NCI-H1436 treated with DMSO at 0.1 percent for 48 hours (cell line): ENCODE measurements at places on chromosomes 16 and 17.

DNA sequence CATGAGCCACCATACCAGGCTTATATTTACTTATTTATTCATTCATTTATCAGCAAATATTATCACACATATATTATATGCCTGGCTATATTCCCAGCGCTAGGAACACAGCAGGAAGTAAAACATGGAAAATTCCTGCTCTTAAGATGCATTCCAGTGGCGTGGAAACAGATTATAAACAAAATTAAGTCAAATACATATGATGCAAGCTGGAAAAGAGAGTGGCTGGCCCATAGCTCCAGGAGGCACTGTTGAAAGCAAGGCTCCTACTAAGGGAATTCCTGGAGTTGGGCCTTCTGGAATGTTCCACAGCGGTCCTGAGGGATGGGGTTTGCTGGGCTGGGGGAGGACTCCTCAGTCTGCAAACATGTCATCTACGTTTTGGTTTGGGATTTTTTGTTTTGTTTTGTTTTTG is 18.4 kb downstream of the ADCY9 start:
- DNase-seq = no peak

GRCh38 chr16:56667581-56668571 is at the start of gene MT1G:
MT1G (minus strand) TSS chr16:56668065; CDS start chr16:56667993, 72 bp downstream.
- no peak for DNase-seq

DNA sequence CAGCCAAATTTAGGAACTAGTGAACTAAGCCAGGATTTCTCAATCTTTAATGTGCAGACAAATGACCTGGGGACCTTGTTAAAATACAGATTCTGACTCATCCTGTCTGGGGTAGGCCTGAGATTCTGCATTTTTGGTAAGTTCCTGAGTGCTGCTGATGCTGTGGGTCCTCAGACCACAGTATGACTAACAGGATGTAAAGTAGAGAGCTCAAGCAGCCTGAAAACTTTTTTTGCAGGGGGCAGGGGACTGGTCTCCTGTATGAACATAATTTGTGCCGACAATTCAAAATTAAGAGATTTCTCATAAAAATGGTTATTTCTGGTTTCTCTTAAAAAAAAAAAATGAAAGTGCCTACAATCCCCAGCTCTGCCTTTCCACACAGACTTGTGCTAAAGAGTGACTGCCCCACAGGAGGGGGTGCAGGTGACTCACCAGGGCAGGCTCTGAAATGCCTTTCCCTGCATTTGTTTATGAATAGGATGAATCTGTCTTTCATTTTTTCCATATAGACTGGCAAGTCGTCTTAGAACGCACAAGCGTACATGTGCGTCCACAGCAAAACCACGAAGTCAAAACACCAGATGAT is 271.5 kb downstream of the PHKB start:
- DNase-seq = no peak

DNA sequence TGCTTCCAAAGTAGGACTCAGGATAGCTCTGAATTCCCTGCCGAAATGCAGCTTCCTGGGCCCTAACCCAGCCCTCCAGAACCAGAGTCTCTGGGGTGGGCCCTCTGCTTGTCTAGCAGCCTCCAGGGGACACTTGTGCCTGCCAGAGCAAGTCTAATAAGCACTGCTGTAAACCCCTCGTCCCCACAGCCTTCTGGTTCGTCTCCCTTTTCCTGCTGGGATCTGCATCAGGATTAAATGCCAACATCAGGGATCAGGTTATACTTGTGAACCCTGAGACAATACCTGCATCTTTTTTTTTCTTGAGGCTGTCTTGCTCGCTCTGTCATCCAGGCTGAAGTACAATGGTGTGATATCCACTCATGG is 282.0 kb downstream of the SEC14L1 start:
- DNase-seq = no peak

GRCh38 chr17:62995377-62995885 is 29.4 kb downstream of the TANC2 start:
- no peak for DNase-seq

GRCh38 chr17:42608305-42609181 is 631 bp downstream of the RETREG3 start:
- no peak for DNase-seq

DNA sequence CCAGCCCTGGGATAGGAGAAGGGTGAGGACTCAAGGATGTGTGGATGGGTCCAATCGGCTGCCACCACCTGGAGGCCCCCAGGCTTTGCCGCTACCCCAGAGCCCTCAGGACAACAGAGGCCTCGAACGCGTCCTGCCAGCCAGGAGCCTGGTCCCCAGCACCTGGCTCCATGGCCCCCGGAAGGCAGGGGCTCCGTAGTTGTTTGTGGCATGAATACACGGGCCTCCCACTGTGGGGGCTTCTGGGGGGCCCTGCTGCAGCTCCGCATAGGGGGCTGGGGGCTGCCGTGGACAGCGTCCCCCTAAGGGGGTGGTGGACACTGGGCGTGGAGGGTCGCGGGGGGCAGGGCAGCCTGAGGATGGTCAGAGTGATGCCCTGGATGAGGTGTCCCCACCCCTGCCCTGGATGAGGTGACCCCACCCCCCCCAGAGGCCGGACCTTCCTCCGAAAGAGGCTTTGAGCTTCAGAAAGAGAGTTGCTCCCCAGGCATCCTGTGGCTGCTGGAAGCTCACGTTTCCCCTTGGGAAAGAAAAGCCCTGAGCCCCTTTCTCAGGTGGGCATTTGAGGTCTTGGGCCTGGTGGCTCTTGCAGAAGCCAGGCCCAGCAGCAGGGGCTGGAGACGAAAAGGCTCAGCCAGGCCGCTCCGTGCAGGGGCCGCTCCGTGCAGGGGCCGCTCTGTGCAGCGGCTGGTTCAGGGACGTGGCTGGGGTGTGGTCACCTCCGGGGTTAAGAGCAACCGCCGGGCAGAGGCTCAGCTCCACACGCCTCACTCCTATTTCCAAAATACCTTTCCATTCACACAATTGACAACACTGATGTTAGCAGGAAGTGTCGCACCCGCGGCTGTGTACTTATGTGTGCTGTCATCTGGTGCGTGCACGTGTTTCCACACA is 40.3 kb upstream of the GNG13 start:
- no peak for DNase-seq

GRCh38 chr16:53417011-53417410 is 17.3 kb upstream of the RBL2 start:
- no peak for DNase-seq

DNA sequence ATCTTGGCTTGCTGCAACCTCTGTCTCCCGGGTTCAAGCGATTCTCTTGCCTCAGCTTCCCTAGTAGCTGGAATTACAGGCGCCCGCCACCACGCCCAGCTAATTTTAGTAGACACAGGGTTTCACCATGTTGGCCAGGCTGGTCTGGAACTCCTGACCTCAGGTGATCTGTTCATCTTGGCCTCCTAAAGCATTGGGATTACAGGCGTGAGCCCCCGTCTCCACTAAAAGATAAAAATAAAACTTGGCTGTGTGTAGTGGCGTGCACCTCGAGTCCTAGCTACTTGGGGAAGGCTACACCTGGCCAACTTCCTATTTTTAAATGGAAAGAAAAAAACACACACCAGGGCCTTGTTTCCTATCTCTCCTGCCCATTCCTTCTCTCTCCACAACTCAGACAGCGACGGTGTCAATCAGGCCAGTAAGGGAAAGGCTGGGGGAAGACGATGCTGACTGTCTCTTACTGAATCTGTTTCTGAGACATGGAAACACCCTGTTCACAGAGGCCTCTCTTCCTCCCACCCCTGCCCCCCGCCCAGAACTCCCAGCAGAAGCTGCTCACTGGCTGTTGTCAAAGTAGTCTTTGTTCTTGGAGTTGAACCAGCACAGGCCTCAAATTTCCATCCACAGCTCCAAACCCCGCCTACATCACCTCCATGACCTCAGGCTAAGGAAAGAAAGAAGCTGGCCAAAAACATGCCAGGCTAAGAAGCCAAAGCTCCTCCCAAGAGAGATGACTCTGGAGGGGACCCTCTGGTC is 96.6 kb downstream of the NXN start:
- no peak for DNase-seq

GRCh38 chr17:32688221-32688620 is 188.7 kb downstream of the MYO1D start:
- no peak for DNase-seq

- DNase-seq = no peak
Observed at GRCh38 chr16:57325458-57325857, 33.1 kb upstream of the CCL22 start.

DNA sequence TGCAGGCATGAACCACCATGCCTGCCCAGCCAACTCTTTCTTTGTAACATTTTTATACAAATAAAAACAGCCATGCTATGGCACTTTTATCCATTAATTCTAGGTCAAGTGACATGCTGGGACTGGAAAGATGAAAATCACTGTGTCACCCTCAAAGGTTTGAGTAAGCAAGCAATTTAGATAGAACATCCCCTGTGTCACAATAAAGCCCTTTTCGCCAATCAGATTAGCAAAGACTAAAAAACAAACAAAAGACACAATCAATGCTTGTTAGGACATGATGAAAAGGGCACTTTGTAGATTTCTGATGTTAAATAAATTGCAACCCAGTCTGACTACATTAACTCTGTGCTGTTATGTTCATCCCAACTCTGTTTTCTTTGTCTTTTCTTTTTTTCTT is 26.4 kb downstream of the CHP2 start:
- DNase-seq = no peak

GRCh38 chr16:23500862-23501225 is 9.4 kb downstream of the GGA2 start:
- no peak for DNase-seq

DNA sequence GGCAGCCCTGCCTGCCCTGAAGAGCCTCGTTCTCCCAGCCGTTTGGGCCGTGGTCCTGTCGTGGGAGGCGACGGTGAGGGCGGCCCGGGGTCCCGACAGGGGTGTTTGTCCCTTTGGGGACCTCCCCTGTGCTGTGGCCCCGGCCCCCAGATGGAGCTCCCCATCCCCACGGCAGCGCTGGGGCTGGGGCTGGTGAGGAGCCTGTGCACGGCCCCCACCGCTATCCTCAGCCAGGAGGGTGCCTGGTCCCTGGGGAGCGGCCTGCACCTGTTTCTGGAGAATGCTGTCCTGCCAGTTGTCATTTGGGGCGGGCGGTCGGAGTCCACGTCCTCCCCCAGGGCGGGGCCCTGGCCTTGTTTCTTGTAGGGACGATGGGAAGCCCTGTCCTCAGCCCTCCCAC is 6.6 kb downstream of the CAPN15 start:
- no peak for DNase-seq

GRCh38 chr16:74666010-74666421 is 661 bp downstream of the RFWD3 start:
- no peak for DNase-seq

DNA sequence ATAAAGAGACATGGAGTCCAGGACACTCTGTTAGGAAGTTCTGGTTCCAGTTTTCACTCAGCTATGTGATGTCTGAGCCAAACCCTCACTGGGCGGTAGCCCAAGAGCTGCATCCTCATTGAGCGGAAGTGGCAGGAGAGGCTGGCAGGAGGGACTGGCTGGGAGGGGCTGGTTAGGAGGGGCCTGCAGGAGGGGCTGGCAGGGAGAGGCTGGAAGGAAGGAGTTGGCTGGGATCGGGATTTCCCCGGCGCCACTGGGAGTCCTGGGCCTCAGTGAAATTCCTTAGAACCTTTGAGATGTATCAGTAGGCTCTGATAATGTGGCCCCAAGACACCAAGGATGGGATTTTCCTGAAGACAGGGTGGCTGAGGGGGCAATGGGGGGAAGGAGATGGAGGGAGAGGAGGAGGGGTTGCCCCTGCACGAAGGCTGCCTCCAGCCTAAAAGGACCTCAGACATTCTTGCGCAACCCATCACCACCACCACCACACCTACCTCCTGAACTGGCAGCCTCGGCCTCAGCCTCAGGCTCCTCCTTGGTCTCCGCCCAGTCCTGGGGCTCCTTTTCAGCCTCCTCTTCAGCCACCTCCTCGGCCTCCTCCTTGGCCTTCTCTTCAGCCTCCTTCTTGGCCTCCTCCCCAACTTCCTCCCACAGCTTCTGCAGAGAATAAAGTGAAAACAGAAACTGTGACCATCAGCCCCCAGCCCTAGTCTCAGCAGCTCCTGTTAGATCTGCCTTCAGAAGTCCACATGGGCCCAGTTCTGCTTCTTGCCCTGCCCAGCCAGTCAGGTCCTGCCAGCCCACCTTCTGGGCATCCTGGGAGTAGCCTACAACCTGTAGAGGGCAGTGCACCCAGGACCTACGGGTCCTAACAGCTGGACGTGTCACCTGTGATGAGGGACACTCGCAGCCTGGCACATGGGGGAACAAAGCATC is 31.7 kb downstream of the CNGB1 start:
- DNase-seq = no peak

- DNase-seq = no peak
Observed at GRCh38 chr16:20676268-20676825, 21.1 kb downstream of the ACSM1 start.

DNA sequence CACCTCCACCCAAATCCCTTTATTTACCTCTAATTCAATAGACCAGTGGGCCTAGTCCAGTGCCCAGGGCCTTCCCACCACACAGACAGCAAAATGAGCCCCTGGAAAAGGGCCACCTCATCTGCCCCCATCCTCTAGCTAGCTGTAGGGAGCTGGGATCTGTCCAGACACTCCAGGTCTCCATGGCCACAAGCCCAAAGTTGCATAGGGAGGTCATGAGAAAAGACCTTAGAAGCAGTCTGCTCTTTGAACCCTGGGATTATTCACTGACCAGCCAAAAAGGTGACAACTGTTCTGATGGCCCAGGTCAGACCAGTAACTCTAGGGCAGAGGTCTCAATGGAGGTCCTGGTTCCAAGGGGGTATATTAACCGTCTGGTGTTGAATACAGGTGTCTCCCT is 2.0 kb downstream of the CUEDC1 start:
- no peak for DNase-seq

- DNase-seq = no peak
Observed at GRCh38 chr16:5216441-5217080, 119.0 kb upstream of the EEF2KMT start.

GRCh38 chr16:1181404-1182315 is 28.8 kb downstream of the CACNA1H start:
- DNase-seq = no peak

DNA sequence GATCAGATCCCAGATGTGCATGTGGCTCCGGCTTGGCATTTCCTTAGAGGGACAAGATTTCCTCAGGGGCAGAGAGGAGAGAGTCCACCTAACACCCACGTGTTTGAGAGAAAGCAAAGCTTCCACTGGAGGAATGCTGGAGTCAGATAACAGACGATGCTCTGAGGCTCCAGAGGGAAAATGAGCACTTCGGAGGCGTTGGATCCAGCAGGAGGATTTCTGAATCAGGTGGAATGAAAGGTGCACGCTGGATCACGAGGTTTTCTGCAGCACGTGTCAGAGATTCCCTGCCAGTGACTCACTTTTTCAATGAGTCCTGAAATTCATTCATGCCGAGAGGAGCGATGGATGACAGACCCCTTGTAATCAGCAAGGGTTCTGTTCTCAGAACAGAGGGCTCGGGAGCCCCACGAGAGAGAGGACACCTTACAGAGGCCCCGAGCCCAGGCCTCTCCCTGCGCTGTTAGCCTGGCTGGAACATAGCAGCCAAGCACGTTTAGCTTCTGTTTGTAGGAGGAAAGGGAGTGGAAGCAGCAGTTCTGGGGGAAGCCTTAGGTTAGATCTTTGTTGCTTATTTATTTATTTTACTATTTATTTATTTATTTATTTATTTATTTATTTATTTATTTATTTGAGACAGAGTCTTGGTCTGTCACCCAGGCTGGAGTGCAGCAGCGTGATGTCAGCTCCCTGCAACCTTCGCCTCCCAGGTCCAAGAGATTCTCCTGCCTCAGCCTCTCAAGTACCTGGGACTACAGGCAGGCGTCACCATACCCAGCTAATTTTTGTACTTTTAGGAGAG is 49.3 kb upstream of the JPH3 start:
- no peak for DNase-seq

- no peak for DNase-seq
Observed at GRCh38 chr16:88703486-88704309, 2.5 kb downstream of the RNF166 start.
